ENCODE measurements at places on chromosomes 4 and X.

DNA sequence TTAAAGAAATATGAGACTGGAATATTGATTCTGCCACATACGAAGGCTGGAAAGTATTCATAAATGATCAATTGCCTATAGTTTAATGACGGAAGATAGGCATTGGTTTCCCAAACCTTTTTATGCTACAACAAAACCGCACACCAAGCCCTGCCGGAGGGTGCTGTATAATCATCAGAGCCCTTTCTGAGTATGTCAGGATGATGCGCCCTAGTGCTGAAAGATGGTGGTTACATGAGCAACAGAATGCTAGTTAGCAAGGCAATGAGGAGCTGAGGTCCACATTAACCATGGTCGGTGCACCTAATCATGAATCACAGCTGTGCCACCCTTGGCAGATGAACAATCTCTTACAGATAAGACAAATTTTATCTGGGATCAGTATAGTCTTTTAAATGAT is 491.1 kb downstream of the PACRGL start:
- no peak for DNase-seq

DNA sequence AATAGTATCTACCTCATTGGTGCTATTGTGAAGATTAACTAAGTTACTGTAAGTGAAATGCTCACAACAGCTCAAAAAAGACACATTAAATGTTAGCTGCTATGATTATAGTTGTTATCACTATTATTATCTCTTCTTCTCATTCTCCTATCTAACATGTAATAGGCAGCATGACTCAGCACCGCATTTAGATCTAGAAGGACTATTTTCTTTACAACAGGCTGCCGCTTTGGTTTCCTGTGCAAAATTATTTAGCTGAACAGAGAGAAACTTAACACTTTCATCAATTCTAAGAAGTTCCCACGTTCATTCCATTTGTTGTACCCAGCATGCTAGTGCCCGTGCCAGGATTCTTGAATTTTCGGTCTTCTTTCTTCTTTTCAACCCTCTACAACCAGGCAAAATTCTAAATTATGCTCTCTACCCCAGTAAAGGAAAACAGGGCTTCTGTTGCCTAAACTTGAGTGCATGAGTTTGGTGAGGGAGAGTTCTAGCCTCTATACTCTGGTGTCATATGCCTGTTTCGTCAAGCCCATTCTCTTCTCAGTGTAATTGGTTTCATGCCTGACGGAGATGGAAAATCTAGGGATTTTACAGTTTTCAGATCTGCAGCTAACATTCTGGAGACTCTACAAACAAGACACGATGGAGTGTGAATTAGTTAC is 378.9 kb downstream of the PPP1R2C start:
- no peak for DNase-seq

DNA sequence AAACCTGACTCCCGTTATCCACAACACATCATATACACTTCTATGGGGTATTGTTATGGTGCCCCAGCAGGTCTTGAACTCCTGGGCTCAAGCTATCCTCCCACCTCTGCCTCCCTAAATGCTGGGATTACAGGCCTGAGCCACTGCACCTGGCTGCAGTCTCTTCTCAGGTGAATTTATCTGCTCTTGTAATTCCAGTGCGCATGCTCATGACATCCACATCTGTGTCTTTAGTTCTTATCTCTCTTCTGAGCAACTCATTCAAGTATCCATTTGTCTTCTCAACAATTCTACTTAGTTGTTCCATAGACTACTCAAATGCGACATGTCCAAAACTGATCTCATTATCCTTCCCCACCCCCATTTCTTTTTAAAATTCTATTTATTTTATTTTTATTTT is 20.5 kb upstream of the MID2 start:
- no peak for DNase-seq

GRCh38 chr4:26823583-26823982 is 37.1 kb upstream of the STIM2 start:
- no peak for DNase-seq

DNA sequence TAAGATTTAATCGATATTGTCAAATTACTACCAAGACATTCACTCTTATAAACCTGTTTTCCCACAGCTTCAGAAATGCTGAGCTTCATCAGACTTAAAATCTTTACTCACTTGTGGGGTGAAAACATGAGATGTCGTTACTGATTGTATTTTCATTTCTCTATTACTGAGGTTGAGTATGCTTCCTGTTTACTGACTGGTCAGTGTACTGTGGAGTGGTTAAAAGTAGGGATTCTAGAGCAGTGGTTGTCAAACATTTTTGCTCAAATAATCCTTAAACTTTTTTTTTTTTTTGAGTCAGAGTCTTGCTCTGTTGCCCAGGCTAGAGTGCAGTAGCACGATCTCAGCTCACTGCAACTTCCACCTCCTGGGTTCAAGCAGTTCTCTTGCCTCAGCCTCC is 50.3 kb downstream of the NSUN7 start:
- DNase-seq, result no peak

DNA sequence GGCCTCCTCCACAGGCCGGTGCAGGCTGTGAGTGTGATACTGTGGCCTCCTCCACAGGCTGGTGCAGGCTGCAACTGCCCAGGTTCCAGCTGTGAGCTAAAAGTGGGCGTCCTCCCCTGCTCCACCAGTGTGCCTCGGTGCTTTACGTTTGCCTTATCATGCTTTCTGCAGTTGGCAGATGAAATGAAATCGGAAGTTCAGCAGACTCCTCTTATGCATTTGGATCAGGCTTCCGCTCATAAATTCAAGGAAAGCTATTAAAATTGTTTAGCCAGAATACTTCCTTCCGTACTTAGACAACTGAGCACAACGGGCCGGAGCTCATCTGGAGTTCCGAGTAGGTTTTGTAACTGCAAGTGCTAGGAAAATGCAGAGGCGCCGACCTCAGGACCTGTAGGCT is 12.0 kb downstream of the CYP4V2 start:
- DNase-seq, result no peak

DNA sequence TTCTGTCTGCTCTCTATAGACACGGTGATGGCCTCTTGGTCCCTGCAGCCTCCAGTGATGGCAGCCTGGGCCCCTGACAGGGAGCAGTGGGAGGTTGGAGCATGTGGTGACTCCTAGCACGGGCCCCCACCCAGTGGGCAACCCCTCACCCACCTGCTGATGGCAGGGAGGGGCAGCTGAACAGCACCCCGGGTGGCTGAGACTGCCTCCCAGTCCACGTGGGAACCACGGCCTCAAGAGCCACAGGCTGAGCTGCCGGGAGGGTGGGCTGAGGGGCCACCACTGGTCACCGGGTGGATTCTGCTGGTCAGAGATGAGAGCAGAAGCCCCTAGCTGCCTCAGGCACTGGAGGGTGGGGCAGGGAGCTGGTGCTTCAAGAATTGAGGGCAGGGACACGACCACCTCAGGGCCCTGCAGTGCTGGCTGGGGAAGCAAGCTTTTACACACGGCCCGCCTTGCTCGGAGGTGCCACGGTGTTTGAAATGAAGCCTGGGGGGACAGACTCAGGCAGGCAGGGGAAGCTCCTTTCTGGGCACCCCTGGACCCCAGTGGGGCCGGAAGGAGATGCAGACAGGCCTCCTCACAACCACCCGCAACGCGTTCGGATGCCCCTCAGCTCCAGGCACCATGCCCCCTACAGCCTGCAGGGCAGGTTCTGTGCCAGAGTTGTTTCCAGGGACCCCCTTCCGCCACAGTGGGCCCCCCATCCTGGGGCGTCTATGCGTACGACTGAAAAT is 6.3 kb upstream of the HAUS3 start:
- DNase-seq, result no peak

- peak; percentile 77 for DNase-seq
Observed at GRCh38 chr4:83284193-83285054, at the start of gene COQ2. COQ2 (minus strand) TSS chr4:83284798; CDS start chr4:83284764, 34 bp downstream.

GRCh38 chr4:89379511-89380044 is 72.0 kb upstream of the GPRIN3 start:
- DNase-seq, result no peak

- DNase-seq, result no peak
Observed at GRCh38 chrX:39773150-39773549, 324.6 kb downstream of the BCOR start.

GRCh38 chr4:139950568-139950967 is 203.4 kb downstream of the MAML3 start:
- DNase-seq, result no peak

DNA sequence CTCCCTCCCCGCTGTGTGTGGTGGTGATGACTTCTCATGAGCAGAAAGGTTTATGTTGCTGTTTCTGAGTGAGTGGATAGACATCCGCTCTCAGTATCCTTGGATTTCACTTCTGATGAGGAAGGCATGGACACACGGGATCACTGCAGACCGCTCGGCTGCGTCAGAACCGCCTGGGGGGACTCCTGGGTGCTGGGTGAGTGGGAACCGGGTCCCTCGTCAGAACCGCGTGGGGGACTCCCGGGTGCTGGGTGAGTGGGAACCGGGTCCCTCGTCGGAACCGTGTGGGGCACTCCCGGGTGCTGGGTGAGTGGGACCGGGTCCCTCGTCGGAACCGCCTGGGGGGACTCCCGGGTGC is 9.0 kb downstream of the CTBP1 start:
- DNase-seq, result no peak

DNA sequence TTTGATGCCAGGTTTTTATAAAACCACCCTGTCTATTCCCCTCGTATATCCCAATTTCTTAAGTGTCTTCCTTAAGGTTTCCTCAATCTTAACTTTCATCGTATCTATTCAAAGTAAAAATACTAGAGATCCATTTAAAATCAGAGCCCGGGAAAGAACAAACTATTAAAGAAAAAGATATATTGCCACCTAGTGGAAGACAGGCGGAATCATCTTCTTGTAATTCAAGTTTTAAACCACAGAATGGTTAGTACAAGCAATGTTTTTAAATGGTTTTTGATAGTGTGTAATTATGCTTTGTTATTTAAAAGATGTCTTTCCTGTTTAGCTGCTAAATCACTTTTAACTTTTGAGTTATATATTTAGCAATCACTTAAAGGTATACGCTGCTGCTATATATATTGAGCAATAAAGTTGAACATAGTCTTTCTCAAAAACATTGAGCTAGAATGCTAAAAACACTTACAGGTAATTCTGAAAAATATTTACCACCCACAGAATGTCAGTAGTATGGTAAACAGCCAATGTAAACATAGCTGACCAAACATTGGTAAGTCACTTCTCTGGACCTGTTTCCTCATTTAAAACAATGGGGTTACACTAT is 18.2 kb downstream of the PRDM8 start:
- no peak for DNase-seq

DNA sequence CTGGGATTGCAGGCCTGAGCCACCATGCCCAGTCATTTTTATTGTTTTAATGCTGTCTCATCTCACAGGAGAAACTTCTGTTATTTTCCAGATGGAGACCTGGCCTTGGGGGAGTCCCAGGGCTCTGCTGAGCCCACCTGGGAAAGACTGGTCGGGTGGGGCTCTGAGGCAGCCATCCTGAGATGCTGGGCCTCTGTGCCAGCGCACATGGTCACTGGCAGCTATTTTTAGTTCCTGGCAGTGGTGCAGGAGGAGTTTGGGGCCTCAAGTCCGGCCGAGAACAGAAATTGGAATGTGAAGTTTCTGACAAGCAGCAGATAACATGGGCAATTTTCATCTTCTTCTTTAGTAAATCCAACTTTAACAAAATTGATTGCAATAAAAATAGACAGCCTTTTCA is 44.5 kb downstream of the SORCS2 start:
- DNase-seq, result no peak

DNA sequence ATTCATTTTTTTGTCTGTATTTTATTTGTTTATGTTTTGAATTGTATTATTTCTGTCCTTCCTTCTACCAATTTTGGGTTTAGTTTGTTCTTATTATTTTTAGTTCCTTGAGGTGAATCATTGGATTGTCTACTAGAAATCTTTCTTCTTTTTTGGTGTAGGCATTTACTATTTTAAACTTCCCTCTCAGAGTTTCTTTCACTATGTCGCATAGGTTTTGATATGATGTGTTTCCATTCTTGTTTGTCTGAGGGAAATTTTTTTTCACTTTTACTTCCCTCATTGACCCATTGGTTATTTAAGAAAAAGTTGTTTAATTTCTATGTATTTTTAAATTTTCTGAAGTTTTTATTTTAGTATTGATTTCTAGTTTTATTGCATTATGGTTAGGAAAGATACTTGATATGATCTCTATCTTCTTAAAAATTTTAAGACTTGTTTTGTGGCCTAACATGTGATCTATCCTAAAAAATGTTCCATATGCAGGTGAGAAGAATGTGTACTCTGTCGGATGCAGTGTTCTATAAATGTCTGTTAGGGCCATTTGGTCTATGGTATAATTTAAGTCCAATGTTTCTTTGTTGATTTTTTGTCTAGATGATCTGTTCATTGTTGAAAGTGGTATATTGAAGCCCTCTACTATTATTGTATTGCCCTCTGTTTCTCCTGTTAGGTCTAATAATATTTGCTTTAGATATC is 68.8 kb downstream of the IL15 start:
- DNase-seq, result no peak

- no peak for DNase-seq
Observed at GRCh38 chrX:110060846-110061537, 58.1 kb downstream of the TMEM164 start.

GRCh38 chr4:62948108-62948507 is 1461.1 kb downstream of the TECRL start:
- no peak for DNase-seq

DNA sequence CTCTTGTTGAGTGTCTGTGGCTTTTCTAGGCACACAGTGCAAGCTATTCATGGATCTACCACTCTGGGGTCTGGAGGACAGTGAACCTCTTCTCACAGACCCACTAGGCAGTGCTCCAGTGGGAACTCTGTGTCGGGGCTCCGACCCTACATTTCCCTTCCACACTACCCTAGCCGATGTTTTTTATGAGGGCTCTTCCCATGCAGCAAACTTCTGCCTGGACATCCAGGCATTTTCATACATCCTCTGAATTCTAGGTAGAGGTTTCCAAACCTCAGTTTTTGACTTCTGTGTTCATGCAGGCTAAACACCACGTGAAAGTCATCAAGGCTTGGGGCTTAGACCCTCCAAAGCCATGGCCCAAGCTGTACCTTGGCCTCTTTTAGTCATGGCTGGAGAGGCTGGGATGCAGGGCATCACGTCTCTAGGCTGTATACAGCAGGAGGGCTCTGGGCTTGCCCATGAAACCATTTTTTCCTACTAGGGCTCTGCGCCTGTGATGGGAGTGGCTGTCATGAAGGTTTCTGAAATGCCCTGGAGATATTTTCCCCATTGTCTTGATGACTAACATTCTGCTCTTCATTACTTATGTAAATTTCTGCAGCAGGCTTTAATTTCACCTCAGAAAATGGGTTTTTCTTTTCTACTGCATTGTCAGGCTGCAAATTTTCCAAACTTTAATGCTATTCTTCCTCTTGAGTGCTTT is 249.8 kb upstream of the CPEB2 start:
- no peak for DNase-seq

GRCh38 chr4:1478766-1479355 is 72.6 kb upstream of the NKX1-1 start:
- no peak for DNase-seq

- no peak for DNase-seq
Observed at GRCh38 chr4:25002681-25003080, 28.1 kb downstream of the LGI2 start.

- no peak for DNase-seq
Observed at GRCh38 chr4:98939892-98940298, 11.0 kb upstream of the EIF4E start.

GRCh38 chrX:50066318-50066937 is 134.4 kb downstream of the AKAP4 start:
- no peak for DNase-seq
